Amniotic stem cell (primary cell): ENCODE measurements at places on chromosomes 2 and 18.

DNA sequence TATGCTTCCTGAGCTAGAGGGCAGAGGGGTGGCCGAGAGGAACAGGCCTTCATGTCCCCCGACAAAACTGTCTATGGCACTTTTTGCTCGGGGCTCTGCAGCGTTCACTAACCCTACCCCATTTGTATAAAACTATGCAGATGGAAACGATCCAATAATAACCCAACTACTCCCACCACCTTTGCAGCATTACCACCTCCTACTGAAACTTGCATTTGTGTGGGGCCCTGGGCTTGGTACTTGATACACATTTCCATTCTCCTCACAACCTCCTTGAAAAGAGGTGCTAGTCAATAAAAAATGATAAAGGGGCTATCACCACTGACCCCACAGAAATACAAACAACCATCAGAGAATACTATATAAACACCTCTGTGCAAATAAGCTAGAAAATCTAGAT is 63.5 kb upstream of the FOSL2 start:
- no peak for DNase-seq

DNA sequence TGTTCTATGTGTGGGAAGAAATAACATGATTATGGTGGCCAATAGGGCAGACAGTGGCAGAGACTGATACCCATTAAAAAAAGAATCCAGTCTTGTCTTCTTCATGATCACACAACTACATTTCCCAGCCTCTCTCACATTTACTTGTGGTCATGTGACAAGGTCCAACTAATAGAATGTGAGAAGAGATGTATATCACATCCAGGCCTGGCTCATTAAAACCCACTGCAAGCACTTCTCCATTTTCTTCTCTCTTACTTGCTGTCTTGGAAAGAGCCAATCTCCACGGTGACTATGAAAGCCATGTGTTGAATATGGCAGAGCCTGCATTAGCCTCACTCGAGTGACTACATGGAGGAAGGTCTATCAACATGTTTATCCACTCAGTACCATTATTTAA is 306.2 kb upstream of the ZEB2 start:
- DNase-seq = no peak

- DNase-seq = no peak
Measured at GRCh38 chr2:139613264-139613663, 833.1 kb upstream of the NXPH2 start.

DNA sequence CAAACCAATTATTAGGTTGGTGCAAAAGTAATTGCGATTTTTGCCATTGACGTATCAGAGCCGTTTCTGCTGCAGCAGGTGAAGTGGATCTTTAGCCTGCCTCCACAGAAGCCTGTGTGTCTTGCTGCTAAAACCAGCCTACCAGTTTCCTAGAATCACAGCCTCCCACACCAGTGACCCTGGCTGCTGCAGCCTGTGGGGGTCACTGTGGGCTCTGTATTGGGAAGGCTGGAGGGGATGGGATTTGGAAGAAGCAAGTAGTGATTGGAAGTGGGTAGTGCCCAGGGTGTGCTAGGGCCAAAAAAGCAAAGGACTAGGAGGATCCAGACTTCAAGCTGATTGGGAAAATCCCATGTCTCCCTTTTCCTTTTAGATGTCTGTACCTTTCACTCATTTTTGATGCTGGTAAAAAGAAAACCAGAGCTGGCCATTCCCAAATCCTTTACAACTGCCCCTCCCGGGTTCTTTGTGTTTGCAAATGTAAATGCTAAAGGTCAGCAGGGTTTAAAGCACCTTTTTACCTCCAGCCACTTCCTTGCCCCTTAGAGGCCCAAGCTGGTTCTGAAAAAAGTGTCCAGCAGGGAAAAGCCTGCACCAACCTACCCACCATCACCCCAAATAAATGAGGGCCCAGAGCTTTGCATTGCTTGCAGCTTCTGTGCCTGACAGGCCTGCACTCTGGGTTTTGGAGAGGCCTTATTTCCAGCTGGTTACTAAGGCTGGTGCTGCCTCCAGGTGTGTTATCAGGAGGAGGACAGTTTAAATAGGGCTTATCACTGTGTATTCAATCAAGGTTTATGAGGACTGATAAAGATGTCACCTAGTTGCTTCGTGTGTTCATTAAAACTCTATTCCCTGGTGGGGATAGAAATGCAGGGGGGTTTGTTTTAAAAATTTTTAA is 172.0 kb downstream of the MIB1 start:
- no peak for DNase-seq

GRCh38 chr18:6004683-6005082 is 109.4 kb upstream of the TMEM200C start:
- no peak for DNase-seq

DNA sequence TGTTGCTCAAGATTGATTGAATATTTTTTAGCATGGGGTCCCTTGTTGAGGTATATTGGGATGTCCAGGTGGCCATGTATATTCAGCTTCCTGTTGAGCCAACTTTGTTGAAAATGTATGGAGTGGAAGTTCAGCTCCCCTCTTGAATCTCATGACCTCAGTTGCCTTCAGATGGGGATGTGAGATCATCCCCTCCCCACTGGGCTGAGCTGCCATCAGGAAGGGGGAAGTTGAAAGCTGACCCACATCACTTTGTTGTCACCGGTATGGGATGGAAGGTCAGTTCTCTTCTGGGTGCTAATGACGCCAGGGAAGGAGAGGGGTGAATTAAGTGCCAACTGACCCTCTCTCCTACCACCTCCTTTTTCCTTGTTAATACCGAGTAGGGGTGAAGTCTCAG is 33.9 kb downstream of the ACOXL start:
- DNase-seq = no peak

GRCh38 chr2:124272261-124272841 is 247.3 kb downstream of the CNTNAP5 start:
- DNase-seq = no peak

DNA sequence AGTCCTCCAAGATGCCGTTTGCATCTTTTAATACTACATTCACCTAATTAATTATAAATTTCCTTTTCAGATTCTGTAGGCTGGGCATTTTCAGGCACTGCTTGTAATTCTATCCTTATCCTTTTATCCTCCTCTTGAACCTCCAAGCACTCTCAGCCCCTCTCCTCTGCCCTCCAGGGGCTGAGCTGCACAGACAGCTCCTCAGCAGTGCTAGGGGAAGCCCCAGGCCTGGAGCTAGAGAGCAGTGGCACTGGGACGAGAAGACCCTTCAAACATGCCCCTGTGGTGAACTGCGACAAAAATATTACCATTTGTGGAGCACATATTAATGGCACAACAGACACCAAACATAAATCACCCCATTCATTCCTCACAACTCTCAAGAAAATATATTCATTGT is 32.9 kb downstream of the CFAP210 start:
- no peak for DNase-seq

GRCh38 chr2:113278742-113279139 is at the start of gene PAX8:
Gene PAX8 (minus strand): TSS chr2:113278921. CDS start chr2:113278394, 527 bp downstream.
- no peak for DNase-seq

DNA sequence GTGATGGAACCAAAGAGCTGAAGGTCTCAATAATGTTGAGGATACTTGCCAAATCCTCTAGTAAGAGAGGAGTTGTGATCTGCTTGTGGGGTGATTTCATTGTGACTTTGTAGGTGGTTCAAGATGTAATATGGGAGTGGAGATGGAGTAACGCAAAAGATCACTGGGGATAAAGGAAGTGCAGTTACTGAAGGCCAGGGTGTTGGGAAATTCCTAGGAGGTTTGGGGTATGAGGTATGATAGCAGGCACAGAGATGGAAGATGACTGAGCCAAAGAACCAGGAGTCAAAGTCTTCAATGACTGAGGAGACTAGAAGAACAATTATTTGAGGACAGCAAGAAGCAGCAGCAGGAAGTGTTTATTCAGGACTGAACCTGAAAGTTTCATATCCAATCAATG is 222.6 kb downstream of the NCKAP5 start:
- no peak for DNase-seq
